ENCODE measurements at places on chromosomes 3 and 15.

- no peak for DNase-seq
Measured at GRCh38 chr3:172094621-172095557, 55.5 kb downstream of the FNDC3B start.

GRCh38 chr3:159645874-159646273, 342.8 kb upstream of the IL12A start:
- DNase-seq, result no peak

GRCh38 chr15:80789796-80790195, 10.6 kb downstream of the CEMIP start:
- DNase-seq, result no peak

DNA sequence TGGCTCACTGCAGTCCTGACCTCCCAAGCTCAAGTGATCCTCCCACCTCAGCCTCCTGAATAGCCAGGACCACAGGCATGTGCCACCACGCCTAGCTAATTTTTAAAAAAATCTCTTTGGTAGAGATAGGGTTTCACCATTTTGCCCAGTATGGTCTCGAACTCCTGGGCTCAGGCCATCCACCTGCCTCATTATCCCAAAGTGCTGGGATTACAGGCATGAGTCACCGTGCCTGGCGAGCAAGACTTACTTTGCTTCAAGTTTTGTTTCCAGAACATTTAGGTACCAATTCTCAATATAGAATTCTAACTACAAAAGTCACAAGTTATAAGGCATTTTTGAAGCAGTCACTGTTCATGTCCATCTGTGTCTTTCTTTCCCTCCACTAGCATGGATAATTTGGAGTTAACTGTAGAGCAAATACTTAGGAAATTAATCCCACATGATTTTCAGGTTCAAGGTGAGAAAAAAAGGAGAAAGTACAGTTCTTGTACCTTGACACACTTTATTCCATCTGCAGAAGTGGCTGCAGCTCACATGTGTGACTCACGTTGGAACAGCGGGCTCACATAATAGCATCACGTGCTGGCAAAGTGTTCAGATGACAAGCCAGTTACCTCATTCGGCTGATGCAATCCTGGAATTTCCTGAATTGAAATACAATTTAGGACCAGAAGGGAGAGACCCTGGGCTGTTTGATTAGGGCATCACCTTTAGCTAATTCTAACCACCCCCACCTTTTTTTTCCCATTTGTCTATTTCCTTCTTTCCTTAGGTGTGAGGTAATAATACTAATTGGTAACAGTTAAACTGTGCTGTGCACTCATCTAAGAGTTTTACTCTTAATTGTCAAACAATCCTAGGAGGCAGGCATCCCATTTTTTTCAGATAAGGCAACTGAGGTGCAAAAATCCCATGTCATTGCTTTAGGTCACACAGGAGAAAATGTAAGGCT, 46.9 kb upstream of the NEDD4 start:
- peak; percentile 95 for DNase-seq

- no peak for DNase-seq
Measured at GRCh38 chr3:188157971-188158370, 4.0 kb downstream of the LPP start.

GRCh38 chr15:71691458-71692417, 118.6 kb upstream of the NR2E3 start:
- DNase-seq, result peak; percentile 45

- no peak for DNase-seq
Measured at GRCh38 chr3:61778095-61778494, 216.7 kb downstream of the PTPRG start.

- DNase-seq, result no peak
Measured at GRCh38 chr3:15778332-15778858, 19.4 kb downstream of the ANKRD28 start.

GRCh38 chr15:78691167-78691850, 50.3 kb upstream of the CHRNB4 start:
- no peak for DNase-seq

DNA sequence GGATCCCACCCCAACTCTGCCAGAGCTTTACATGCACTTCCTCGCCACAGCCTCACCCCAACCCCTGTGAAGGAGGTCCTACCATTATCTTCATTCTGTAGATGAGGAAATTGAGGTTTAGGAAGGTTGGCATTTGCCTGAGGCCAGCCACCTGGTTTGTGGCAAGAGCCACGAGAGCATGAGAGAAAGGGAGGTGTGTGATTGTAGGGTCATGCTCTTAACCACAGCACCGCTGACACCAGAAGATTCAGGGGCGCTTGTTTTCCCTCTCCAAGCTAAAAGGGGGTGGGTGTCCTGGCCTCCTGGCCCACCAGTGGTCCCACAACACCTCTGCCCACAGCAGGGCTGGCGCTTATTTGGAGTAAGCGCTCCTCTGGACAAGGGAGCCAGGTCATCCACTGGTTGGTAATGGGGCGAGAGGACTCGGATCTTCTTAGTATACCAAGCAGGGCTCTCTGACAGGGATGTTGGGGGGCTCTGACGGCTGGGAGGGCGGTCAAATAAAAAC, 691 bp downstream of the RHCG start:
- DNase-seq, result no peak

DNA sequence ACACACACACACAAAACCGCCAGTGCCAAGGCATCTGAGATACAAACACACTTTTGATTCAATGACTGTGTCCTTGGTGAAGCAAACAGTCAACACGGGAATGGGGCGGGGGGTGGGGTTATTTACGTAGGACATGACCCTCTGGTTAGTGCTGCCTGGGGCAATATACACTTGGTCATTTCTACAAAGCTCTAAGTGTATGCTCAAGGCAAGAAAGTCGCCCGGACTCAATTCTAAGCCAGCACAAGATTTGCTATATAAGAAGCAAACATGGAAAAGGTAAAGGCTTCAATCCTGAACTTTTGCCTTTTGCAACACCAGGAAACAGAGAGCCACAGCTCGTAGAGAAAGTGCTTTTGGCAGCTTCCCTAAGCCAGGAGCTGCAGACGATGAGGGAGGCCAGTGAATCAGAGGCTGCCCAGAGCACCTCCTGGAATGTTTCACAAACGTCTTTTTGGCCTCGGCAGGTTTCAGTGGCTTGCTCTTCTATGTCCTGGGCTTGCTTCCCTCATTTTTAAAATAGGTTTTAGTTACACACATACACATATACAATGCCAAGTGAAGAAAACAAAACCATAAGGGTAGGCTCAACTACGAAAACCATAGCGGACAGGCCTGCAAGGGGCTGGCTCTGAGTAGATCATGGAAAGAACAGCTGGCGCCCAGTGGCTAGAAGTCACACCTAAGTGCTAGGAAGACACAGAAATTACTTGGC, 73.6 kb downstream of the TM4SF4 start:
- DNase-seq, result peak; percentile 33

GRCh38 chr3:120147072-120147871, 53.0 kb upstream of the GSK3B start:
- no peak for DNase-seq

GRCh38 chr15:84749111-84749991, 959 bp downstream of the ZNF592 start:
- DNase-seq, result peak; percentile 22

- DNase-seq, result no peak
Measured at GRCh38 chr3:59133311-59133710, 83.5 kb upstream of the CFAP20DC start.

DNA sequence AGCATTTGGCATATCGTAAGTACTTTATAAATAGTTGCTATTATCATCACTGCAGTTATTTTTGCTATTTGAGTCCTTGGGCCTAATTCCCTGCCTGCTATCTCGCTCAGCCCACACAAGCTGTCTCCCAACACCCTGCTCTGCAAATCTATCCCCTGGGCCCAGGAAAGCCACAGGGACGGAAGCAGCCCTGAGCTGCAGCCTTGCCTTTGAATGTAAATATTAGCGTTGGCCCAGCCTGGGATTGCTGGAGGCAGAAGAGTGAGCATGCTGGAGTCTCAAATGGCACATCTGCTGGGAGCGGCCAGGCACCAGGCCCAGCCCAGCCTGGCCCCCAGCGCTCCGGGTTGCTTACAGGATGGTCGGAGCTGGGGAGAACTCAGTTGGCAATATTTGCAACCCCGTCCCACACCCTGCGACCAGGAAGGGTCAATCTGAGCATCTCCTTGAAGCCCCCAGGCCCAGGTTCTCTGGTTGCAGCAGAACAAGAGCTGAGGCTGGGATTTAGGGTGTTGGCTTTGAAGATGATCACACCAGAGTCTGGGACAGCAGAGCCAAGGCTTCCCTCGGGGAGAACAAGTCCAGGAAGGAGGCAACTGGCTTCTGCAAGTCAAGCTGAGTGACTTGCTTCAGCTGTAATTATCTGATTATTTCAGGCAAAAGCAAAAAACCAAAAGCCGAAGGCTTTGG, 529.6 kb downstream of the SHQ1 start:
- DNase-seq, result no peak

DNA sequence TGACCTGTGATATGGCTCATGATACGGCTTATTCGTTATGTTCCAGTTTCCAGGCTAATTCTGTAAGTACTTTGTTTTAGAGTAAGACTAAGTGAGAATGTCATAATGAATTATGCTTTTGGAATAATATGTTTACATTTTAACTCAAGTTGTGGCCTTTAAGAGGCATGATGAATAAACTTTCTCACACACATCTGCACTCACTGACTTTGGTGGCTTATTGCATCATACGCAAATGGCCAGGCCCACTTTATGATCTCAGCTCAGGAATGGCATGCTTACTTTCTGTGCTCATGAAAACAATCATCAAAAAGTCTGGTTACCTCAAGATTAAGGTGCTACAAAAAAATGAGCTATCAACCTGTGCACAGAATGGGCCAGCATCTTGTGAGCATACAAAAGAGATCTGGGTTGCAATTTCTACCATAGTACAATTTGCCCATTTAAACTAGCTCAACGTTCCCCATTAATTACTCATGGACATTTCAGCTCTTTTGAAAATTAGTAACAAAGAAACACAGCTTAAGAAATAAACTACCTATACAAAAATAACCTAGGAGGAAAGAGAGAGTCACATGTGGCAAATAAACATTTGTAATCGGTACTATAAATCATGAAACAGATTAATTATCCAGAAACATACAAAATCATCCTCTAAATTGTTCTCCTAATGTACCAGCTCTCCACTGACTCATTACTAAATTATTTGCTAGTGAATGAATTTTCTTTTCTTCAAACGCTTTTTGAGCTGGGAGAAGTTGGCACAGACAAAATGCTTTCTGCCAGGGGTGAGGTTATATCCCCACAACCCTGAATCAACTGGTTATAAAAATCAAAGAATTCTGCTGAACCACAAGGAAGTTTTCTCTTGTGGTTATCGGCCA, 439.0 kb upstream of the ADAMTS9 start:
- peak; percentile 91 for DNase-seq

DNA sequence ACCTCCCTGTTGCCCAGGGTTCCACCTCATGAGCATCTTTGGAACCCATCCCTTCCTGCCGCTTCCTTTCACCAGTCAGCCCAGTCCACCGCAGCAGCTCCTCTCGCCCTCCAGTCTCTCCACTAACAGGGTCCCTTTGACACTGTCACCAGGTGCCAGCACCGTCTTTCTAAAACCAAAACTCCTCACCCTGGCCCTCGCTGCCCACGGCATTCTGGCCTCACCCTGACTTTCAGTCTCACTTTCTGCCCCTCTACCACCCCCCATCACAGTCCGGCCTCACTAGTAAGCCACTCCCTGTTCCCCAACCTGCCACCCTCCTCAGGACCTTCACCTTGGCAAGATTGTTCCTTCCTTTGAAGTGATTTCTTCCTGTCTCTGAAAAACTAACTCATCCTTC, 4.2 kb downstream of the PPCDC start:
- DNase-seq, result no peak

- no peak for DNase-seq
Measured at GRCh38 chr3:353191-353739, 156.7 kb downstream of the CHL1 start.

- DNase-seq, result no peak
Measured at GRCh38 chr15:82918607-82919230, 33.8 kb downstream of the HOMER2 start.

DNA sequence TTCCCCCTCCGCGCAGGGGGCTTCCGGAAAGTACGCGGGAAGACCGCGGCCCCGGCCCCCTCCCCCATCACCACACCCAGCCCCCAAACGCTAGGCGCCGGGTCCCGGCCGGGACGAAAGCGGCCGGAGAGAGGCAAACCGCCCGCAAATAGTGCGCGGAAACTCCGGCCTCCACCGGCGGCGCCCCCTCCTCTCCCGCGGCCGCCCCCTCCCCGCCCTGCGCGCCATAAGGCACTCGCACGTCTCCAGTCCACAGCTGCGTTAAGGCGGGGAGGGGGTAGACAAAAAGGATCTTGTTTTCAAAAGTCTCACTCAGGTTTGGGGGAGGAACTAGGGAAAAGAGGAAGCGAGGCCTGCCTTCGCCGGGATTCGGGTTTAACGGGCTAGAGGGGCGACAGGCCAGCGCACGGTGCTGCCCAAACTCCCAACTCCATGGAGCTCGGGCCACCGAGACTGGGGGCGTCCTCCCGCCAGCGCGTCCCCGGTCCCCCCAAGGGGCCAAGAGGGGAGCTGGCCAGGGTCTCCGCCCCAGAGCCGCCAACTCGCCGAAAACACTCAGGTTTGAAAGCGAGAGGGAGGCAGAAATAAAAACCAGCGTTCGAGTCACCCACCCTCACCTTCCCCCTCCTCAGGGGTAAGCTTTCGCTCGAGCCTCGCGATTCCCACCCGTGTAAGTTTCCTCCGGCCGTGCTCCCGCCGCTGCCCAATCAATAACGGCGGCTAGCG, 1.8 kb downstream of the ANP32A start:
- DNase-seq, result peak; percentile 47

- no peak for DNase-seq
Measured at GRCh38 chr3:137767538-137768360, 3.6 kb downstream of the SOX14 start.

GRCh38 chr15:68537097-68537496, 41.7 kb upstream of the CORO2B start:
- peak; percentile 16 for DNase-seq

- no peak for DNase-seq
Measured at GRCh38 chr3:186564586-186564985, 2.6 kb downstream of the TBCCD1 start.

DNA sequence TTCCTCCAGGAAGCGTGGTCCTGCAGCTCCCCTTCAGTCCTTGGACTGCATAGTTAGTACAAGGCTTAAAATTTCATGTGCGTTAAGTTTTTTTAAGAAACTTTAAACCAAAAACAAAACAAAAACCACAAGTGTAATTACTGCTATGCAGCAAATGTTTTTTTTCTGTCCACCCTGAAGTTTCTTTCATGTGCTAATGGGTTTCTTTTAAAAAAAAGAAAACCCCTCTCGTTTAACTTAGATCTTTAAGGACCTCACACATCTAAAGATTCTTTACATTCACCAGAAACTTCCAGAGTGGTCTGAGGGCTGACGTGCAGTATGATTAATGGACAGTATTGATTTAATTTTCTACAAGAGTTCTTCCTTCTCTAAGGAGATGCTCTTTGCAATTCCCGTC, 72.0 kb upstream of the PYGO1 start:
- no peak for DNase-seq

DNA sequence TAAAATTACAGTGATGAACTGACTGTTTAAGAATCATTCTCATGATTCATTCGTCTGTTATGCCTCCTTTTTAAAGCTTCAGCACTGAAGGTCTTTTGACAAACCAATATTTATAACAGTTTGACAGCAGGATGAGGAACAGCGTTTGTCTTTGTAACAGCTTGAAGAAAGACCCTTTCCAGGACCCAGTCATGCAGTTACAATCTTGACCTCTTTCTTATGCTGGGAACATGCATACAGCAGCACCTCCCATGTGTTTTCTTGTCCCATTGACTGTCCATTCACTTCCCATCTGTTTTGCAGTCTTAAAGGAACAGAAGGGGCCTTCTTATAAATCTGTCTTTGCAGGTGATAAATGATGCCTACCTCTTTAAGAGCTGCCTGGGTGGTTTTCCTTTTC, 87.2 kb downstream of the OPA1 start:
- DNase-seq, result peak; percentile 16
